ENCODE measurements at places on chromosomes 16 and 17.

DNA sequence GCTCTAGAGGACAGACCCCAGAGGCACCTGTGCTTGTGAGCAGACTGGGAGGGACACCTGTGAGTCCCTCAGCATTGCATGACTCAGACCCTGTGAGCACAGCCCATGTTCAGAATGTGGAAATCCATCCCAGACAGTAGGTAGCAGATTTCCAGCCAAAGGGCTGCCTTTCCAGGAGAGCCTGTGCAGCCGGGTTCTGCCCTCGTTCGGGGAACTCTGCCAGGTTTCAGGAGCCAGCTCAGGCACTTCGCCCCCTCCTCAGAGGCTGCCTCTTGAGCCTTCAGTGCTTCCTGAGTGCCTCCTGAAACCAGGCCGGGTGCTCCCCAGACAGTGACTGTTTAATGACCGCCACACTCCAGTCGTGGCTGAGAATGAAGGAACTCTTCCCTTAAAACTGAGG, 23.3 kb upstream of the SDR42E2 start:
- DNase-seq, result no peak

GRCh38 chr17:19706791-19707727, 9.3 kb downstream of the SLC47A2 start:
- DNase-seq, result peak; percentile 40

DNA sequence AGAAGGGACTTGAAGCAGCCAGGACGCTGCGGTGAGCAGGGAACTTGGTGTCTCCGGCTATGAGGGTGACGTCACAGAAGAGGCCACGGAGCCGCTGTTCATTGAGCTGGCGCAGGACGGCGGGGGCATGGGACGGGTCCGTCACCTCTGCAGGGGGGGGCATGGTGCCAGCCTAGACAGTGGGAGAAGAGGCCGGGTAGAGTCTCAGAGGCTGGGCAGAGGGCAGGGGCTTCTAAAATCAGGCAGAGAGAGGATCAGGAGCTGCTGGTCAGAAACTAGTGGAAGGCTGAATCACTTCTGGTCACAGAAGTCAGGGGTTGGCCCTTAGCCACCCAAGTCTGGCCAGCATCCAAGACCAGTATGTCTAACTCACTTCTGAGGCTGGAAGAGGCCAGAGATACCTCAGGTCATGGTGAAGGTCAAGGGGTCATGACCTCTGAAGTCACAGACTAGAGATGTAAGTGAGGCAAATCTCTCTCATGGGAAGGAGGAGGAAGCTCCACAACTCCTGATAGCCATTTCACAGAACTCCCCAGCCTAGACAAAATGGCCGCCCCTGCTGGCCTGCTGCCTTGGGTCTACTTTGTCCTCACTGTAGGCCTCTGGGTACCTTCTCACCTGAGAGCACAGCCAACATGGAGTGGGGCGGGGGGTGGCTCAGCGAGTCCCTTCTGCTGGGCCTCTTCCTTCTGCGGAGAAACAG, 12.6 kb downstream of the ZBTB4 start:
- DNase-seq, result no peak

DNA sequence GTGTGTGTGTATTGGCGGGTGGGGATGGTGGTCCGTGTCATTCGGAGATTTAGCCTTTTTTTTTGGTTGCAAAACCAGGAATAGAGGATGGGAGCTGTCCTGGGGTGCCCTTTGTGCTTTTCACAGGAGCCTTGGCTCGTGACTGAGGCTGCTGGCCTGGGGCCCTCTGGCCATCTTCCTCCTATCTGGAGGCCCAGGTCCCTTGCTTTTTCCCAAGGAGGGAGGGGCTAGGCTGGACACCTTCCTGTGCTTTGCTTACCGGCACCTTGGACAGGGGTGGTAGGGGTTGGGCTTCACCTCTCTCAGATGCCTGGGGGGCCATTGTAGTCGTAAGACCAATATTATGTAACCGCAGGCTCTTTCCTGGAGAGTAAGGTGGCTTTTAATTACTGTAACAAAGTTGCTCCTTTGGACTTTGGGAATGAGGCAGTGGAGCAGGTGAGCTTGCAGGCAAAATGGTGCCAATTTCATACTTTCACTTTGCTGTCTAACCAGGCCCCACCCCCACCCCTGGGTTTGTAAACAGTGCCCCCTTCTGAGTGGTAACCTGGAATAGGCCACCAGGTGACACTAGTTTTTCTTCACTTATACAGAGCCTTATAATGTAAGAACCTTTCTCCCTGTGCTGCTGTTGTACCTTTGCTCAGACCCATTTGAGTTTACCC, 1.2 kb downstream of the DYNLL2 start:
- peak; percentile 61 for DNase-seq

GRCh38 chr16:51180719-51181502, 29.8 kb upstream of the SALL1 start:
- DNase-seq, result no peak

GRCh38 chr16:87956365-87957231, 5.4 kb downstream of the BANP start:
- DNase-seq, result peak; percentile 85

DNA sequence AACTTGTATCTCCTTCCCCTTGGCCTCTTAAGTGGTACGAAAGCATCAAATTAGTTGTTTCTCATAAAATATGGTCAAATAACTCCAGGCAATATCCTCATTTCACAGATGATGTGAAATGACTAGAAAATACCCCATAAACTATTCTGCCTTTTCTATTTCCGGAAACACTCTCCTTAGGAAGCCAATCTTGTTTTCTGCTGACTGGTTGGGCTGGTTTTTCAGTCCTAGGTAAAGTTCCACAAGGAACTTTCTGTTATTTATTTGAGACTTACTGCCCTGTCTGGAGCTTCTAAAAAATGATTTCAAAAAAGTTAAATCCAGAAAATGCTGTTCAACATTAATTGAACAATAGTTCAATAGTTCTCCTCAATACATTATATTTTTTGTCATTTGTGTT, 7.3 kb downstream of the MYOCD start:
- no peak for DNase-seq

GRCh38 chr16:80519189-80519588, 21.6 kb upstream of the DYNLRB2 start:
- DNase-seq, result no peak

DNA sequence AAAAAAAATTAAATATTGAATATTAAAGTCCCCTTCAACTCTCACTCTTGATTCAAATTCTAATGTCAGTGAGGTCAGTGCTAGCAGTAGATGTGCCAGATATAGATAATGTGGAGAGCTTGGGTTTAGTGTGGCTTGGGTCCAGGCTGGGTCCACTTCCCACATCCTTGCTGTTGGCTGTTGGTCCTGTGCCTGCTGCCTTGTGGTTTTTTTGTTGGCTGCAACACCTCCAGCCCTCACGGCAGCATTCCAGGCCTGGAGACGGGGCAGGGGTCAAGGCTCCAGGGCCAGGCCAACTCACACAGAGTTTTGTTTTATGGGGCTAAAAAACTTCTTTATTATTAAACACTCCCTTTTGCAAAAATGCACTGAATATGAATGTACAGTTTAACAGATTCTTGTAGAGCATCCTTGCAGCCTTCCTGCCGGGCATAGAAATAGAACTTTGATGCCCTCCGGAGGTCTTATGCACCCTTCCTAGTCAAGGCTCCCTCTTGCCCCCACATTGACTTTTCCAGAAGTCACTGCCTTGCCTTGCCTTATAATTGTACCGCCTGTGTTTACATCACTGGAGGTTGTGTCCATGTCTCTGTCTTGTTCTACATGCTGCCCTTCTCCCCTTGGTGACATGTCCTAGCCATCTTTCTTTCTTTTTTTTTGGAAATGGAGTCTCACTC, 25.5 kb upstream of the MYO15B start:
- no peak for DNase-seq

GRCh38 chr16:81932668-81933067, 78.6 kb downstream of the SDR42E1 start:
- peak; percentile 7 for DNase-seq

- DNase-seq, result no peak
These were observed 23.0 kb upstream of the ZNF750 start for GRCh38 chr17:82862737-82863382.

DNA sequence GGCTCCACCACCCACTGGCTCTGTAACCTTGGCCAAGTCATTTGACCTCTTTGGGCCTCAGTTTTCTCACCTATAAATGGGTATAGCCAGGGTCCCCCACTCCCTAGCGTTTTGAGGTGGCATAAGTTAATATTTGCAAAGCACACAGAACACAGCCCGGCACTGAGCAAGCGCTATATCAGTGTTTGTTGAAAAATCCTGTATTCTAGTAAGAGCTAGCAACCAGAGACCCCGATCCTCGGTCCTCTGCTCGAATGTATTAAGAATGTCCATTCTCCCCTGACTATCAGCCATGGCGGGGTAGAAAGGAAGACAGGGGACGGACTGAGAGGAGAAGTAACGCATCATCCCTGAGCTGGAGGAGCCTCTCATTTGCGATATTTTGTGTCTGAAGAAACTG, 131.2 kb downstream of the IRF8 start:
- DNase-seq, result no peak

DNA sequence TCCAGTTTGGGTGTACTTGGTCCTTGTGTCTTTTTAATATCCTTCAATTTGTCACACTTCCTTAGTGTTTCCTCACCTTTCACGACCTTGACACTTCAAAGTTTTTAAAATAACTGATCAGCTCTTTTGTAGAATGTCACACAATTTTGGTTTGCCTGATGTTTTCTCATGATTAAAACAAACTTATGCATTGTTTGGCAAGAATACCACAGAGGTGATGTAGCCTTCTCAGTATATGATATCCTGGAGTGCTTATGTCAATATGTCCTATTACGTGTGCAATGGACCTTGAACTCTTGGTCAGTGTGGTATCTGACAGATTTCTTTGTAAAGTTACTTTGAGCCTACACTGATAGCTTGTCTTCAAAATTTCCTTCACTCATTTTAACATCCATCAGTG, 297.4 kb downstream of the CNTNAP4 start:
- DNase-seq, result no peak

DNA sequence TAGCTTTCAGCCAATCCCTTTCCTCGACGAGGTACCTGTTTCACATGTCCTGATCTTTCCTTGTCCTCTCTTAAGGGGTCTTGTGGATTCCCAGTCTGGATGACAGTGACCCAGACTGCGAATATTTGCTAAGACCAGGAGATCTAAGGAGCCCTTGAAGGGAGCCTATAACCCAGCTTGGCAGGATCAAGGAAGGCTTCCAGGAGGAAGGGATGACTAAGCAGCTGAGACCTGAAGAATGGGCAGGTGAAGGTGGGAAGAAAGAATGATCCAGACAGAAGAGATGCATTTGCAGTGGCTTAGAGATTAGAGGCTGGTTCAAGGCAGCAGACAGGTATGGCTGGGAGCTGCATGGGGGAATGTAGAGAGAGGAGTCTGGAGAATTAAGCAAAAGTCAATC, 1.9 kb upstream of the PDK2 start:
- DNase-seq, result no peak

GRCh38 chr16:87295661-87296531, 21.3 kb downstream of the C16orf95 start:
- no peak for DNase-seq

DNA sequence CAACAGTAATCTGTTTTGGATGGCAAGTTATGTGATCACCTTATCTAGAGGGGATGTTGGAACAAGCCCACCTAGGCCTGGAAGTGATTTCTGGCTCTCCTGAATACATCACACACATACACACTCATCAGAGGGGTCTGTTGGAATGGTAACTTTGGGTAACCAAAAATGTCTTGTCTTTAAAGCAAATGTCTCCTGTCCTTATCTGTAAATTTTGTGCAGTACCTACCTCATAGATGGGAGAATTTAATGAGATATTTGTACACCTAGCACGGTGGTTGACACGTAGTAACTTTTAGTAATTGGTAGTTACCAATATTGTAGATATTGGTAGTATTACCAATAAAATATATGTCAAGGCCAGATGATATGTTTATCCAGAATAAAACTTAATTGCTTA, 24.7 kb downstream of the HAPSTR1 start:
- DNase-seq, result no peak

- DNase-seq, result no peak
These were observed 69.4 kb upstream of the NKD1 start for GRCh38 chr16:50478773-50479149.

DNA sequence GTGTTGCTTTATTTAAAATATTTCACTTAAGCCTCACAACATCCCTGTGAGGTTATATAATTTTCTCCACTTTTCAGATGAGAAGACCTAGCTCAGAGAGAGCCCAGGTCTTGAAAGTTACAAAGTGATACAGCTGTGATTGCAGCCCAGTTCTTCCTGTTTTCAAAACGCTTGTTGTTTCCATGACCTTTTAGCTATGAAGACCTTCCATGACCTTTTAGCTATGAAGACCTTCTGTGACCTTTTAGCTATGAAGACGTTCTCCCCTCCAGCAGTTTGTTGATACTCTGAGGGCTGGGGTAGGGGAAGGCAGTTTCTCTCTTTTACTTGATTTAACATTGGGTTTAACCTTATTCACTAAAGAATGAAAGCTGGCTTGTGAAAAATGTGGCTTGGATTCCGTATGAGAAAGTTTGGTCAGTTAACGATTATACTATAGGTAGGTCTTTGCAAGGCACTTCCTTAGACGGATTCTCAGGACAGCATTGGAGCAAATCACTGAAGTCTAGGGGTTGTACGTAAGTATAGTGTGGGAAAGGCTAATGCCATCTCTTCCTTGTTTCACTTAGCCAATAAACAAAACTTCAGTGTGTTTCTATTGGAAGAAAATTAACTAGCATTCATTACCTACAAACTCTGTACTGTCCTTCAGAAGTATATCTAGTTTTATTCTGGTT, 20.7 kb downstream of the PHKB start:
- no peak for DNase-seq

DNA sequence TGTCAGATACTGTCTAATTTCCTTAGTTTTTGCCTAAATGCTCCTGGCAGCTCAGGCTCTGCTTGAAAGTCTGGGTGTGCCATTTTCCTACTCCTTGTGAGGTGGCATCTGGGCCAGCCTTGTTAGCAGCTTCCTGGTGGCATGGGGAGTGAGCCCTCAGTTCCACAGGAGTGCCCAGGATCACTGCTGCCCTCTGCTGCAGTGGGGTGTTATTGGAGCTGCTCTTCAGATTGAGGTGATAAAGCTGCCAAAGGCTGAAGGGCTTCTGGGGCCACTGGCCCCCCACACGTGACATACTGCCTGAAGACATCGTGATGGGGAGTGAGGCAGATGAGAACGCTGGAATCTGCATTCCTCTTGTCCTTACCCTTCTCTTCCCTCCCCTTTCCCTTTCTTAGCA, 27.4 kb downstream of the CEP95 start:
- no peak for DNase-seq

DNA sequence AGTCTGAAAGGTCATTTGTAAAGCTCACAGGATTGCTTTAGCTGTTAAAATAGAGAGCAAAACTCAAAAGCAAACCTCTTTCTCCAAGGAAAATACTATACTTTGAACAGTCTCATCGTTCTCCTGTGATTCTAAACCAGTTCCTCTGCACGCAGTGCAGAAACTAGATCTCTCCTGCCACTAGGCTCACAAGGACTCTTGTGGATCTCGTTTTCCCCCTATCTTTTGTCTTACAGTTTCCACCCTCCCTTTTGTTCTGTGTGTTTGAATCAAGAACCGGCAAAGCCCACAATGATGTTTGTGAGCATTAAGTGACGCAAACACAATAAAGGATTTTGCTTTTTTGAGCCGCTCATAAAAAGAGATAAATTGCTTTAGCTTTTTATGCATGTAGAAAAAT, 1103.5 kb upstream of the RBFOX1 start:
- DNase-seq, result no peak
